Activated naive CD4-positive, alpha-beta T cell treated with anti-CD3 and anti-CD28 coated beads for 36 hours (primary cell): ENCODE measurements at places on chromosomes 6 and 20.
A peak's percentile ranks its signal among the peaks of the same experiment; 100 is the strongest.

GRCh38 chr6:128696691-128697689 is 176.6 kb upstream of the PTPRK start:
- H3K4me3 ChIP-seq: no peak overlapping the region
- no peak for DNase-seq
- no peaks in the 10 kb centered on the region for H3K4me1 ChIP-seq
- H3K36me3 ChIP-seq: no peaks in the 10 kb centered on the region

- no peak for DNase-seq
- H3K36me3 ChIP-seq: no peaks in the 10 kb centered on the region
- H3K27ac ChIP-seq: no peak overlapping the region
- no peak overlapping the region for H3K4me3 ChIP-seq
- H3K4me1 ChIP-seq: no peaks in the 10 kb centered on the region
These were observed 41.6 kb downstream of the ZBTB2 start for GRCh38 chr6:151349651-151350270.

DNA sequence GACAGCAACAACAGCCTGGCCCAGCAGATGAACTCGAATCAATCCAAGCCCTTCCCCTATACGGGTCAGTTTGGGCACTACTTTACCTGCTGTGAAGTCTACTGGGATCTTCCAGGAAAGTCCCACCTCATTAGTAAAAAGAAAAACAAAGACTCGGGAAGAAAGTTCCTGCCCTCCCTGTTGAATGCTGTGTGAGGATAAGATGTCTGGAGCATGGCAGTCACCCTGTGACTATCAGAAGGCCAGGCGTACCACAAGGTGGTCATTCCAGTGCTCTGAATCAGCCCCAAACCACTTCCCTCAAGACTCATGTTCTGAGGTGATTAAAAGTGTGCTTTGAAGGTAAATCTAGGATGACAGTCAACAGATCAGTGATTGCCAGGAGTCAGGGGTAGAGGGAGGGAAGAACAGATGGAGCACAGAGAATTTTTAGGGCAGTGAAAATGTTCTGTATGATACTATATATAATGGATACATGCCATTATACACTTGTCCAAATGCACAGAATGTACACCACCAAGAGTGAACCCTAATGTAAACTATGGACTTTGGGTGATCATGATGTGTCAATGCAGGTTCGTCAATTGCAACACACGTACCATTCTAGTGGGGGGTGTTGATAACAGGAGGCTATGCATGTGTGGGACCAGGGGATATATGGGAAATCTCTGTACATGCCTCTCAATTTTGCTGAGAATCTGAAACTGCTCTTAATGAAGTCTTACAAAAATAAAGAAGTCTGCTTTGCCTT is 14.7 kb downstream of the FKBP1A start:
- H3K27me3 ChIP-seq: no peaks in the 10 kb centered on the region
- peak; percentile 48 for DNase-seq
- peak overlapping the region; percentile 89 for H3K27ac ChIP-seq
- peaks cover 27% of the 10 kb centered on the region for H3K36me3 ChIP-seq
- H3K4me1 ChIP-seq: peaks cover 81% of the 10 kb centered on the region

GRCh38 chr6:3290149-3290930 is 31.6 kb downstream of the PSMG4 start:
- no peaks in the 10 kb centered on the region for H3K4me1 ChIP-seq
- no peaks in the 10 kb centered on the region for H3K36me3 ChIP-seq
- H3K27ac ChIP-seq: no peak overlapping the region

DNA sequence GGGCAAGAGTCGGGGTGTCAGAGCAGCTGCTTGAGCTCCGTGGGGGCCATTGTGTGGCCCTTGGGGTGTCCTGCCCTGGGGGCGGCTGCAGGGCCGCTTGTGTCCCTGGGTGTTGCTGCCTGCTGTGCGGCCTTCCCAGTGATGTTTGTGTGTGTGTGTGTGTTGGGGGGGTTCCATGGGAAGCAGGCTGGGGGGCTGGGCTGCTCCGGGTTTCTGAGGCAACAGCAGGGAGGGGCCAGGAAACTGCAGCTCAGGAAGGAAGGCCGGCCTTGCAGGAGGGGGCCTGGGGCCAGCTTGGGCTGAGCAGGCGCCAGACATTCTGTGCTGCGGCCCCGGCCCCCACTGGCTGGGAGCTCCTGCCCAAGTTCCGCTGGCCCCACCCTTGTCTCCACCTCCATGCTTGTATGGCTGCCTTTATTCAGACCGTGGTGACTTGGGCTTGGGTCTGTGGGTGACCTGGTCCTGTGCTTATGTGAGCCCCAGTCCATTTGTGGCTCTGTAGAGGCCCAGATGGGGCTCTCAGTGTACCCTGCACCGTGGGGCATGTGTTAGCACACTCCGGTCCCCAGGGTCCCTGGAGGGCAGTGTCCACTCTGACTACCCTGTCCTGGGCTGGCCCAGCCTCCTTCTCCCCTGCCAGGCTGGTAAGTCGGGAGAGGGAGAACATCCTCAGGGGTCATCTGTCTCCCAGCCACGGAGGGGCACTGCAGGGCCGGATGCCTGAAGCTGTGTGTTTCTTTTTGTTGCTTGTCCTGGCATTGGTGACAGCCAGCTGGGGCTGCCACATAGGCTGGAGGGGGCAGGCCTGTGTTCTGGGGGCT is 4.6 kb upstream of the SOX18 start:
- H3K27me3 ChIP-seq: peaks cover 24% of the 10 kb centered on the region
- peaks cover 17% of the 10 kb centered on the region for H3K4me1 ChIP-seq
- no peaks in the 10 kb centered on the region for H3K36me3 ChIP-seq
- DNase-seq: no peak

DNA sequence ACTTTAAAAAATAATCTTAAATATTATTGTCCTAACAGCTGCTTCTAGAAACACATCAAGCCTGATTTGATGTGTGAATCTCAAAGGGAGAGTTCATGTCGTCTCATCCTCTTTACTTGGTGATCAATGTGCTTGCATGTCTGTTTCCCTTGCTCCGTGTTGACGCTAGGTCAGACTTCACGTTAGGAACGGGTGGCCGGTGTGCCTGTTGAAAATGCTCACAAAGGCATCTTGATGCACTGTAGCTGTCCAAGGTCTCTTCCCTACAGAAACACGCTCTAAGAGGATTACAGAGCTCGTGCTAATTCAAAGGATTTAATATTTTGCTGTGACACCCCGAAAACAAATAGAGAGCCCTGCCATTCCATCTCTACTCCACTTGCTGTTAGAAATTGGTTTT is 84.6 kb downstream of the ID4 start:
- H3K36me3 ChIP-seq: no peaks in the 10 kb centered on the region
- H3K4me3 ChIP-seq: no peak overlapping the region
- H3K4me1 ChIP-seq: no peaks in the 10 kb centered on the region
- DNase-seq: no peak
- H3K27ac ChIP-seq: no peak overlapping the region

- no peaks in the 10 kb centered on the region for H3K4me1 ChIP-seq
- no peak for DNase-seq
- H3K36me3 ChIP-seq: no peaks in the 10 kb centered on the region
- no peak overlapping the region for H3K27ac ChIP-seq
- H3K27me3 ChIP-seq: no peaks in the 10 kb centered on the region
These were observed 6.9 kb upstream of the SAMD3 start for GRCh38 chr6:130229645-130230044.

DNA sequence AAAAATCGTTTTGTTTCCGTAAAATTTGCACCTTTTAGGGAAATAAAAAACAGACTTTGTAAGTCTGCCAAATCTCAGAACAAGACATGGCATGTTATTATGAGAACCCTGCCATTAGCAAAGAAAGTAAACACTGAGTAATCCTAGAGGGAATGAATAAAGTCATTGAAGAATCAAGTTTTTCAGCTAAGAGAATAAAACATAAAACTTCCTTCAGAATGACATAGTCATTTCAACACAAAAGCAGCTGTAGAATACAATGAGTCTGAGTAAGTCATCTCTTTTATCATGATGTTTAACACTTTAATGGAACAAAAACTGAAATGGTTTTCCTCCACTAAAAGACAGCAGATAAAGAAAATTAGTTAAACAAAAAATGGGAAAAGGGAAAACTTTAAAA is 10.3 kb upstream of the DST start:
- no peak for DNase-seq
- H3K4me1 ChIP-seq: no peaks in the 10 kb centered on the region
- no peak overlapping the region for H3K27ac ChIP-seq

DNA sequence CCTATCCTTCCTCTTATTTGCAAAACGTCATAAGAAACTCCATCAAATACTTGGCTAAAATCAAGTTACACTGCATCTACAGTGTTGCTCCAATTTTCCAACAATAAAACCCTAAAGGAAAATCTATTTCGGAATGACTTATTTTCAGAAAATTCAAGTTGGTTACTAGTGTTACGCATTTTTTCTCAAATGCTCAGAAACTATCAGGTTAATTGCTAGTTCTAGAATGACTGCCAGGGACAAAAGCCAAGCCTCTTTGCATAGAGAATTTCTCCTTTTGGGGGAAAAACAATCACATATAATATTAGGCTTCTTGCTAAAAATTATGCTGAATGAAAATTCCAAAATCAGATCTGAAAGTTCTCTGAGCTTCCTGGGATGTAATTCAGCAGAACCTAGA is 210.2 kb downstream of the BTBD9 start:
- peaks cover 9% of the 10 kb centered on the region for H3K36me3 ChIP-seq
- H3K4me1 ChIP-seq: peaks cover 7% of the 10 kb centered on the region
- no peak overlapping the region for H3K4me3 ChIP-seq
- H3K27me3 ChIP-seq: no peaks in the 10 kb centered on the region
- H3K27ac ChIP-seq: no peak overlapping the region

- peaks cover 16% of the 10 kb centered on the region for H3K27me3 ChIP-seq
- H3K4me3 ChIP-seq: no peak overlapping the region
- no peaks in the 10 kb centered on the region for H3K36me3 ChIP-seq
These were observed 22.6 kb upstream of the XRN2 start for GRCh38 chr20:21280522-21281016.

- H3K4me1 ChIP-seq: no peaks in the 10 kb centered on the region
- H3K4me3 ChIP-seq: no peak overlapping the region
- no peak for DNase-seq
- no peak overlapping the region for H3K27ac ChIP-seq
- no peaks in the 10 kb centered on the region for H3K27me3 ChIP-seq
These were observed 194.6 kb upstream of the ARID1B start for GRCh38 chr6:156582509-156582992.
